Natural killer cell (primary cell): ENCODE measurements at places on chromosomes 7 and 10.
A peak's percentile ranks its signal among the peaks of the same experiment; 100 is the strongest.

DNA sequence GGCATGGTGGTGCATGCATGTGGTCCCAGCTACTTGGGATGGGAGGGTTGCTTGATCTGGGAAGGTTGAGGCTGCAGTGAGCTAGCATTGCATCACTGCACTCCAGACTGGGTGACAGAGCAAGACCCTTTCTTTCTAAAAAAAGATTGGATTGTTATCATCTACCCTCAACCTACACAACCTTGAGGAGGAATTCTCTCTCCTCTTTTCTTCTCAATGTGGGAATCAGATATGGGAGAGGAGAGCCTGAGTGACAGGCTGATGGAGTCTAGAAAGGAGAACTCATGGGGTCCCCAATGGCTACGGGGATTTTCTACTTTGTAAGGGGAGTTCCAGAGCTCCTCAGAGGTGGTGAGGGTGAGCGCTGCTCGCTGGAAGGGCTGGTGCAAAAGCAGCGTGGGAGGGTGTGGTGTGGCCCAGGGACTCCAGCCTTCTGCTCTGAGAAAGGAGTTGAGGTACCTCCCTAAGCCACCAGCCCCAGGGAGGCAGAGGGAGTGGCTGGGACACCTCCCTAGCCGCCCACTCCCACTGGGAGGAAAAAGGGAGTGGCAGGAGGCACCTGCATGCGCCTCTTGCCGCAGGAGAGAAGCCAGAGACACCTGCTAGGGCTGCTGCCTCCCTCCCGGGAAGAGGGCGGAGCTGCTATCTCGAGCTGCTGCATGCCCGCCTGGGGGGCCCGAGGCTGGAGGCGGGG, 48.4 kb downstream of the GATA3 start:
- no peak overlapping the region for H3K4me3 ChIP-seq
- H3K27me3 ChIP-seq: no peaks in the 10 kb centered on the region
- no peaks in the 10 kb centered on the region for H3K36me3 ChIP-seq
- no peak for DNase-seq
- no peak overlapping the region for H3K27ac ChIP-seq
- no peaks in the 10 kb centered on the region for H3K4me1 ChIP-seq

GRCh38 chr7:16420329-16420648, 1.0 kb downstream of the CRPPA start:
- peak overlapping the region; percentile 50 for H3K4me3 ChIP-seq
- H3K27me3 ChIP-seq: no peaks in the 10 kb centered on the region
- DNase-seq: no peak
- peak overlapping the region; percentile 77 for H3K27ac ChIP-seq
- H3K4me1 ChIP-seq: peaks cover 15% of the 10 kb centered on the region
- no peaks in the 10 kb centered on the region for H3K36me3 ChIP-seq

GRCh38 chr10:34514290-34514689, 300.8 kb downstream of the PARD3 start:
- no peaks in the 10 kb centered on the region for H3K36me3 ChIP-seq
- no peaks in the 10 kb centered on the region for H3K4me1 ChIP-seq
- H3K4me3 ChIP-seq: no peak overlapping the region
- H3K27me3 ChIP-seq: no peaks in the 10 kb centered on the region

DNA sequence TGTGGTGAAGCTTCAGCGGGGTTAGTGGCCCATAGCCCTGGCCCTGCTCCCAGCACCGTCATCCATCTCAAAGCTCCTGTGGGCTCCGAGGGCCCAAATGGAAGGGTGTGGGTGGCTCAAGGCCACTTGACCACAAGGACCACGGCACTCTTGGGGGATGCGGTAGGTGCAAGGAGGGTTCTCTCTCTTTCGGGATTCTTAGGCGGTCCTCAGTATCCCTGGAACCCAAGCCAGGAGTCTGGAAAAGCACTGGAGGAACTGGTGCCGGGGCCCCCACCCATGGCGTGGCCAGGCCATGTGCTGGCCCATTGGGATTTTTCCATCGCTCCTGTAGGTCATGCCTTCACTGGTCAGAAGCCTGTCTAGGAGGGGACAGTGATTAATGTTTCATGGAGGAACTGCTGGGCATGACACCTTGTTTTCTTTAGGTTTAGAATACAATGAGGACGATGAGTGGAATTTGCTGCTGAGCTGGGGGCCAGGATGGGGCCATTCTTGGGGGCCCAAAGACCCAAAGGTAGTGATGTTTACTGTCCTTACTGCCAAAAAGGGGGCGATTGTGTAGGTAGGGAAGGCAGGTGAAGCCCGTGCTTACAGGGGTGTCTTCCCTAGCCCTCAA, 16.7 kb downstream of the AQP1 start:
- DNase-seq: no peak
- no peak overlapping the region for H3K4me3 ChIP-seq
- no peak overlapping the region for H3K27ac ChIP-seq
- no peaks in the 10 kb centered on the region for H3K36me3 ChIP-seq
- H3K27me3 ChIP-seq: no peaks in the 10 kb centered on the region

DNA sequence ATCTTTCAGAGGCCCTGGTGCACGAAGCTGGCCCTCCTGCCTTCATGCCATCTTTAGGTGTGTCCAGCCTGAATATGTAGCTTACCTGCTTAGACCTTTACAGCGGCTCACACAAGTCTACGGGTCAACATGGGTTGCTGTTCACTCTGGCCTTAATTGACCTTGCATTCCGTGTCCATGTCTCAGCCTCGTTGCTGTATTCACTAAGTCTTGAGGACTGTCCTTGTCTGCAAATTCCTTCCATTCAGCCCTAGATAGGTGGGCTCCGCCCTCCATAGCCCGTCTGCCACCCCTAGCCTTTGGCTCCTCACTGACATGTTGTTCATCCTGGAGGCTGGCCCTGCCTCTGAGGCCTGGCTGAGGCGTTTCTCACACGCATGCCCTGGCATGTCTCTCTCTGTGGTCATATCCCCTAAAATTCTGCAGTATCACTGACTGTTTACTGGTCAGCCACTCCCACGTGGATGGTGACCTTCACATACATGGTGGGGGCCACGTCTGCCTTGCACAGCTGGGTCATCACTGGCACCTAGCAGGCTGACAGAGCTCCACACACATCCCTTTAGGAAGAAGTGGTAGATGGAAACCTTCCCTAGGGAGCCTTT, 394.1 kb upstream of the MKI67 start:
- no peak overlapping the region for H3K4me3 ChIP-seq
- no peaks in the 10 kb centered on the region for H3K4me1 ChIP-seq
- no peaks in the 10 kb centered on the region for H3K36me3 ChIP-seq
